Activated effector memory CD4-positive, alpha-beta T cell treated with Interleukin-2 at 50 U/mL for 16 hours (primary cell): ENCODE measurements at places on chromosomes 2 and 18.

- no peak for DNase-seq
These were observed 183.0 kb downstream of the PHLPP1 start for GRCh38 chr18:62898359-62898758.

DNA sequence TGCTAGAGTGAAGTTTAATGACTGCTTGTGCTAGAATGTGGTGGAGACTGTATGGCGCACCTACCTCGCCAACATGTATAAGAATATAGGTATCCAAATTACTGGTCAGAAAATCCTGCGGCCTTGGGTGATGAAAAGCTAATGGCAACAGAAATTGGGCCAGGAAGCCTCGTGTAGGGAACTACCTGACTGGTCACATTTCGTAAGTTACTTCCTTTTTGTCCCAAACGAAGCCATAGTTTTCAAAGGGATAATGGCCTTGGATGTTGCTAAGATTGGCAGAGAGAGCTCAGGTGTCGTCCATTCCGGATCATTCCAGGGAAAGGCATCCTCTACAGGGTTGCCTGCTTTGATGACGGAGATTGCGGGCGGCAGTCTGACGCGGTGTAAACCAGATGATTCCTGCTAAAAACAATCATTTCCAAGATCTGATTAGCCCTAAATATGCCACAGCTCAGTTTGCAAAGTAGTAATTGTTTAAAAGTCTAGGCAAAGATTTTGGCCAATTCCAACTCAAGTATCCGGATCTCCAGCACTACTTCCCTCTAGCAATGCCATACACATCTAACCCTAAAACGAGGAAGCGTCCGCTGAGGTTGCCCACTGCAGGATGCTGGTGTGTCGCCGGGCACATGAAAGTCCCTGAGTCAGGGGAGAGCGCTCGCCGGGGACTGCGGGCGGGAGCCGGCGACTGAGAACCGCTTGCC is 708 bp upstream of the MALT1 start:
- DNase-seq, result no peak

DNA sequence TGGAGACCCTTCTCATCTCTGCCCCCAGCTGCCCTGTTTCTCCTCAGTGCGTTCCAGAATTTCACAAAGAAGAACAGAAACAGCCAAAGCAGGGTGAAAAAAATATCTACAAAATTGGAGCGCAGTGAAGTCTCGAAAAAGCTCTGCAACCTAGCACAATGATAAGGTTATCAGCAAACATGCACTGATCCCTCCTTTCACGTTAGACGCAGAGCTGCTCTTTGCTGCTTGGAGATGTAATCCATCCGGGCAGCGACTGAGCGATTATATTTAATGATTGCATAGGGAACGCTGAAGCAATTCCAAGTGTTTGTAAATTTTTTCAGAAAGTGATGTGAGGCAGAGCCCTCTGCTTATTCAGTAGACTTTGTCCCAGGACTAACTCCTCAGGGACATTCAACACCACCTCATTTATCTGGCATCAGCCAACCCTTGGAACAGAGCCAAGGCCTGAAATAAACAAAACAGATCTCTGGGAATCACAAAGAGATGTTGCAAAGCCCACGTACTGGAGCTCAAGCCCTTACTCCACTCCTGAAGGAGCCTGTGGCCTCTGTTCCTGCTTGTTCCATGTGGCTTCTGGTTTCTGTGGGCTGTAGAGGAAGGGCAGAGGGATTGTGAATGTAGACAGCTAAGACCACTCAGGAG is 172.6 kb upstream of the BCL2L11 start:
- DNase-seq, result no peak

DNA sequence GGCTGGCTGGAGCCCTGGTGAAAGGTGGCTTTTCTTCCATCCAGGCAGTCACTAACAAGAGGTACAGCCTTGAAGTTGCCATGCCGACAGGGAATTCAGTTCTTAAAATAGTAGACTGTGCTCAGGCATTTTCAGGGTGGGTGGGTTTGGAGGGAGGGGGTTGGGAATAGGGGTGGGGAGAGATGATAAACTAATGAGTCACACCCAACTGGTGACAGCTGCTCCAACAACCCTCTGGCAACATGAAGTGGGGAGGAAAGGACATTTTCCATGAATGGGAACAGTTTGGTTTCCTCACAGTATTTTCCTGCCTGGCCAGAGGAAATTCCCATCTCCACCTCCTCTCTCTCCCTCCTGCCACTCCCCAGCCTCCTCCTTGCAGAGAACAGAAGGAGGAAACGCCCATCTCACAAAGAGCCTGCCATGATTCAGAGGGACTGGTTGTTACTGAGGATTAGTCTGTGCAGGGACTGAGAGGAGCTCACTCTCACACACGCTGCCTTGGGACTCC is 113.0 kb upstream of the SLC1A4 start:
- no peak for DNase-seq

DNA sequence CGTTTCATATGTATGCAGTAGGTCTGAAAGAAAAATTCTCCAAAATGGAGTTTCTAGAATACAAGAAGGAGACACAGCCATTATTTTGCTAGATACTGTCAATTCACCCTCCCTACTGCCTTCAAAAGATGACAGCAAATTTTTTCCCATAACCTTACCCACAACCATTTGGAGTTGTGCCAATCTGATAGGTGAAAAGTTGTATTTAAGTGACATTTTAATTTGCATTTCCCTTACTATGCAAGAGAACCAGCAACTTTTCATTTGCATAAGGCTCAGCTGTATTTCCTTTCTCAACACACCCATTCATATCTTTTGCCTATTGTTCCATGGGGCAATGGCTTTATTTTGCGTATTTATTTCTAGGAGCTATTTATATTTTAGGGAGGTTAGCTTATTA is 31.4 kb upstream of the IL18RAP start:
- DNase-seq, result no peak

DNA sequence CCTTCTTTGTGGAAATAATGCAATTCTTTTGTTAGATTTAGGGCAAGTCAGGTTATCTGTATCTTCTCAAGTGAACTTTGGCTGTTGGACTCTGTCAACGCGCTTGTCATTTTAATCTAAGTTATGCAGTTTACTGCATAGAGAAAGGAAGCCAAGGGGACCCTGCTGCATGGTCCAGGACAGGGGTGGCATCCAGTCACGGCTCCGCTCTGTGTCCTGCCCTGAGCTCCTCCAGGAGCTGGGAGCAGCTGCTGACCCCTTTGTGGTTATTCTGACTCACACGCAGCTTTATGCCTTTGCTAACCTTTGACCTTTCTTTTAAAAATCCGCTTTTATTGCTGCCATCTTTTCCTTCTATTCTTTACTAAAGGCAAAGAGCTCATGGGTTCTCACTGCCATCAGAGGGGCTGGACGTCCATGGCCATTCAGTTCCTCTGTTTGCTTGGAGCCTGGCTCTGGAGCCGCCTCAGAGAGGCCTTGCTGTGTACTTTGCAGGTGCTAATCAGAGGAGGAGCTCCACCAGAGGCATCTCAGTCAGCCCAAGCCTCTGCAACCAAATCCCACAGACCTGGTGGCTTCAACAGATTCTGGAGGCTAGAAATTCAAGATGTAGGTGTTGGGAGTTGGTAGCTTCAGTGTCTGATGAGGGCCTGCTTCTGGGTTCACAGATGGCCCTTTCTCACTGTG is 39.3 kb downstream of the SNTG2 start:
- DNase-seq, result no peak
